ENCODE measurements at places on chromosomes 13 and 19.

GRCh38 chr19:28882818-28883217 is 330.1 kb downstream of the UQCRFS1 start:
- DNase-seq = no peak

GRCh38 chr19:46691104-46691503 is 25.8 kb downstream of the PRKD2 start:
- DNase-seq = no peak

- no peak for DNase-seq
Observed at GRCh38 chr13:49112782-49113525, 107.2 kb upstream of the MLNR start.

- no peak for DNase-seq
Observed at GRCh38 chr19:2983351-2984214, 6.2 kb downstream of the TLE6 start.

- DNase-seq = no peak
Observed at GRCh38 chr19:44939668-44940067, 2.4 kb upstream of the APOC4 start.

- no peak for DNase-seq
Observed at GRCh38 chr13:29567411-29567810, 28.1 kb downstream of the SLC7A1 start.

- DNase-seq = no peak
Observed at GRCh38 chr13:99013951-99014350, 36.1 kb upstream of the DOCK9 start.

GRCh38 chr19:35408284-35409171 is 37.7 kb downstream of the GPR42 start:
- no peak for DNase-seq

DNA sequence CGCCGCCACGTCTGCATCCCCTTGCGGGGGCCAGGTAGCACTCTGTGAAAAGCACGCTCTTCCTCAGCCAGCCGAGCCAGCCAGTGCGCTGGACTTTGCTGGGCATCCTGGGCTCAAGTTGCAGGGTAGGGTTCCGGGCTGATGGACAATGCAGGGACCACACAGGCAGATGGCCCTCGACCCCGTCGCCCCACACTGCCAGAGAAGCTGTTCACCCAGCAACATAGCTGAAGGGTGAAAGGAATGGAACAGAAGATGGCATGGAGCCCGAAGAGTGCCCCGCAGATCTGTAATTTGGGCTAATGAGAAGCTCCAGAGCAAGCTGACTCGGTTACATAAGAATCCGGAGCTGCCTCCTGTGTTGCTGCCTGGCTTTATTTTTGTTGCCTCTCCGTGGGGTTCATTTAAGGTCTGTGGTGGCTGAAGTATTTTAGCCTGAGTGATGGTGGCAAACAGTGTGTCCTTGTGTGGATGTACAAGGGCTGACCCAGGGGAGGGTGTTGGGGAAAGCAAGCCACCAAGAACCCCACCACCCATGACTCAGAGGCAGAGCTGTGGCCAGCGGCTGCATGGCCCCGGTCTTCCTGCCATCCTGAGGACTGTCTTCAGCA is 105.8 kb downstream of the SOX1 start:
- DNase-seq = no peak

DNA sequence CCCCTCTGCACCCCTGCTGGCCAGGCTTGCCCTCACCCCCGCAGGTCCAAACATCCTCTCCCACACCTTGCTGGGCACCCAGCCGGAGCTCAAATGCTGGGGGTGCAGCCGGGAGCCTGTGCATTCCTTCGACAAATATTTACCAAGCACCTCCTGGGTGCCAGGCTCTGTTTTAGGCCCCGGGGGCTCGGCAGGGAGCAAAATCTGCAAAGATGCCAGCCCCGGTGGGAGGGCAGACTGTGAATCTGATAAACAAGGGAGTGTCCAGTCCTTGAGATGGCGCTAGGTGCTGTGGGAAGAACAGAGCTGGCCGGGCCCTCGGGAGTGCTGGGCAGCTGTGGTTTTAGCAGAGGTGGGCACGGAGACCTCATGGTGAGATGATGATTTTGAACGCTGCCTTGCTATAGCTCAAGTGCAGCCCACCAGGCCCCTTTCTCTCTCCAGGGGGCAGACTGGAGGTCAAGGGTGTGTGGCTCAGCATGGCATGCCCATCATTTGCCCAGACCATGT is 10.6 kb downstream of the NFIX start:
- no peak for DNase-seq

- DNase-seq = peak; percentile 57
Observed at GRCh38 chr13:110301606-110302553, 5.1 kb downstream of the COL4A1 start.

DNA sequence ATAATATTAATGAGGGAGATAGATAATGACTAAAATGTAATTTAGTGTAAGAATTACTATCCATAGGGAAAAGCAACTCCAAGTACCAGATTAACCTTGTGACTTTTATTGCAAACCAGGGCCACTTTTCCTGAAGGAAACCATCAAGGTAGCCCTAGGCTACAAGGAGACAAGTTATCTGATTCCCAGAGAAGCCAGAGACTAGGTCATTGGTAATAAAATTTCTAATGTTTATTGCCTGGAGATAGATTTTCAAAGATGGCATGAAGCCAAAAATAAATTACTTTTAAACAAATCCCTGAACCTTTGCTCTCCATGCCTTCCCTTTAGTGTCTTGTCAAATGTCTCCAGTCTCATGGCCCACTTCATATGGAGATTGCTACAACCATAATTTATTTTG is 610.1 kb upstream of the SLC10A2 start:
- DNase-seq = peak; percentile 9

- DNase-seq = no peak
Observed at GRCh38 chr19:41430922-41431321, 3.7 kb upstream of the B3GNT8 start.

DNA sequence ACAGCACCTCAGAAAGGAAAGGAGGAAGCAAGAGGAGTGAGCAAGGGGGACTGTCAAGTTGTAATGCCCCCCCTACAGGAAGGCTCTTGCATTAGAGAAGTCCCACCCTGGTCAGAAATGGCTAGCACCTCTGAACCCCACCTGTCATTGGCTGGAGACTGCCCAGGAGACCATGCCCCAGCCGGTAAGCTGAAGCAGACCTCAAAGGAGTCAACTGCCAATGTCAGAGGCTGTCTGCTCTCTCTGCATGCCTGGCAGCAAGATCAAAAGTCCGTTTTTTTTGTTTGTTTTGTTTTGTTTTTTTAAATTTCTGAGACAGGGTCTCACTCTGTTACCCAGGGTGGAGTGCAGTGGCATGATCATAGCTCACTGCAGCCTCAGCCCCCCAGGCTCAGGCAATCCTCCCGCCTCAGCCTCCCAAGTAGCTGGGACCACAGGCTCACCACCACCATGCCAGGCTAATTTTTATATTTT is 8.1 kb upstream of the BCL3 start:
- DNase-seq = no peak

DNA sequence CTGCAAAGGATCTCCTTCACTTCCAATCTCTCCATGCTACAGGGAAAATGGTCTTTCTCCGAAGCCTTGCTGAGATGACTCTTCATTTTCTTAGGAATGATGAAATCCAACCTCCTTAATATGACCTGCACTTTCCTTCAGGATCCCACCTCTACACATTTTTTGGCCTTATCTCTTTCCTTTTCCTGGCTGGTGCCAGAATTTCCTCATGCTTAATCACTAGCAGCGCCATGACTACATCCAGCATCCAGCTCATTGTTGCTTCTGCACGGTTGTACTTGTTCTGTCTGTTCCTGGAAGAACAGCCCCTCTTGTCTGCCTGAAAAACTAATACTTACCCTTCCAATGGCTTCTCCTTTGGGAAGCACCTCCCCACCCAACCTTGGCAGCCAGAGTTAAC is 68.4 kb downstream of the TEX26 start:
- DNase-seq = no peak

DNA sequence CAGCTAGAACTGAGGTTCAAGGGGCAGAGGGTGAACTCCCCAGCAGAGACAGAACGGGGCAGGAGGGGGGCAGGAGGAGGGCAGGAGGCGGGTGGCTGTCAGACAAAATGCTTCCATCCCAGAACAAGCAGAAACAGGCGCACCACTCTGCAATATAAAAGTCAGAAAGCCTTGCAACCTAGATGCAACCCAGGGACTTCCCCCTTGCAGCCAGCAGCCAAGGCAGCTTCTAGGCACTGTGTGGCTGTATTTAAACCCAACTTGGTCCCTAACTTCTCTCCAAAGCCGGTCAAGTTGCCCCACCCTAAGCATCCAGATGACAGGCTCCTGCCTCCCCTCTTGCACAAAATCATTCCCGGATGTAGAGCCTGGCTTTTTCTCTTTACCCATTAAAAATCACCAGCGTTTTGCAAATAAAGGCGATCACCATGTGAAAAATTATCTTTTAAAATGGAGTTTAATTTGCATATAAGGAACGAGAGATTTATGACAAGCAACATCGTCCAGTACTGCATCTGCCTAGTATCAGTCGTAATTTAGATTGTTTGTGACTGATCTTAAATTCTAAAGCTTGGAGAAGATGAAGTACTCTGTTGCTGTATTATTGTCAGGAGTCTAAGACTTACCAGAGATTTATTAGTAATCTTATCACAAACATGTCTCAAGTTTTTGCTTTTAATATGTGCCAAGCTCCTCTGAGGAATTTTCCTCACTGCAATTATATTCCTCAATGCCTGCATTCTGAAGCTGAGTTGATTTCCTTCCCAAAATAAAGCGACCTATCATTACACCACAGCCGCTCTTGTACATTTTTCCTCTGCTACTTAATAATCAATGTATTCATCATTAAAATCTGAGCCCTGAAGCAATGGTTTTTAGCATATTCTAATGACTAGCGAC is 307.1 kb upstream of the ZNF507 start:
- DNase-seq = no peak

- DNase-seq = no peak
Observed at GRCh38 chr19:15467734-15468214, 3.4 kb upstream of the RASAL3 start.

DNA sequence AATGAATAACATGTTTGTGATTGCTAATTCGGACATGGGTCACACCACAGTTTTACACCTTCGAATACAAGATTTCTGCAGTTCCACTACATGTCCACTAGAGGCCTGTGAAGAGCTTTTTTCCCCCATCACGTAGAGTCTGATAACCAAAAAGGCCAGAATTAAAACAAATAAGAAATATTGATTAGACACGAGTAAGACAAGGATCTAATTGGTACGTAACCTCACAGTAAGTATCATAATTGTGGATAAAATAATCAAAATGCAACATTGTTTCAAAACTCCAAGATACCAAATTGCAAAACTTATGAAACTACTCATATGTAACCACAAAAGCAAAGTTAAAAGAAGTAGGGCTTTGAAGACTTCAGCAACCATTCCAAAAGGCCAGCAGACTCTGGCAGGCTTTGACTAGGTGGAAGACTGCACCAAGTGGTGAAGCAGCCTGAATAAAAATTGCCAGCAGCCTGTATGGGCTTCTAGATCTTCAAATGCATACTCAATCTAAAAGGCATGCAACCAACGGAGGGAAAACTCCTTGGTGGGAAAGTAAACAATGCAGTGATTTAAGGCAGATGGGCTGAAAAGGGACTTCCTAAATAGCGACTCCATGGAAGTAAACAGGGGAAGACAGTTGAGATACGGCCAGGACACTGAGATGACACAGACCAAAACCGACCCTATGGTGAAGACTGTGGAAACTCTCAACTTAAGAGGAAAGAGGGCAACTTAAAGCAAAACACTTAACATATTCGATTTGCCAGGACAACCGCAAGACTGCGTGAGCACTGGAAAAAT is 56.7 kb downstream of the STARD13 start:
- no peak for DNase-seq

DNA sequence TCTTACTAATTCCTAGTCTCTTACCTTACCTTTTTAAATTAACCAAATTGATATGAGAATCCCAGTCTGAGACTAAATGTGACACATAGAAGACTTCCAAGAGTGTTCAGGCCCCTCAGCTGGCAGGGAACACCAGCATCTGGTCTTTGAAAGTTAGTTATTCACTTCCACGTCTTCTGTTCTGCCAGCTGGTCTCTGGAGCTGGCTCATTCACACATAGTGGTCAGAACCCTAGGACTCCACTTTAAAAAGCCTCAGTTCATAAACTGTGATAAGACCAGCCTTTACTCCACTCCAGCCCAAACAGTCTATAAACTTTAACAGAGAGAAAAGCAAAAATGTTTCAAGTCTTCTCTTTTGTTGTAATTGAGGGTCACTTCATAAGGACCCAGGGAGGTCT is 263.0 kb downstream of the DCT start:
- DNase-seq = no peak

DNA sequence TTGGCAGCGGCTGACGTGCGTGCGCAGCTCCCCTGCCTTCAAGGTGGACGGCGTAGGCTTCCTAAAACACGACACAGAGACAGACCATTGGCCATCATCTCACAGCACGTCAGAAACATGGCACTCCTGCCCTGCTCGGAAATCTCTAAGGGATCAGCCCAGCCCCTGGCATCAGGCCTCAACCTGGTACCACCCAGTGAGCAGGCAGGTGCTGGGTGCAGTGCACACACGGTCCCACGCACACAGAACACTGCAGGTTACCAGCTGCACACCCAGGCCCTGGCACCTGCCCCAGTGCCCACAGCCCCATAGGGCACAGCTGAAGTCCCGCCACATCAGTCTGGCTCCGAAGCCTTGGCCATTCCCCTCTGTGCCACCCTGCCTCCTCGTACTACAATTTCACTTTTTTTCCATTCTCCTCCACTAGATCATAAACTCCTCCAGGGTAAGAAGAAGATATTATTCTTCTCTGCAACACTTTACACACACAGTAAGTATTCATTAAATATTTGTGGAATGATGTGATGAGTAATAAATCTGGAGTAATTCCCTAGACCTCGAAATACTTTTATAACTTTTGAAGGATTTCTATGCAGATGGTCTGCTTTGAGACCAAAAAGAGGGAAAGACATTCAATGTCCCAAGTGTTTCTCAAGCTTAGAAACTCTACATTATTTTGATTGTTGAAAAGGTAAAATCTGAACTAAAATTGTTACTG is 156.4 kb downstream of the COL4A1 start:
- DNase-seq = no peak

DNA sequence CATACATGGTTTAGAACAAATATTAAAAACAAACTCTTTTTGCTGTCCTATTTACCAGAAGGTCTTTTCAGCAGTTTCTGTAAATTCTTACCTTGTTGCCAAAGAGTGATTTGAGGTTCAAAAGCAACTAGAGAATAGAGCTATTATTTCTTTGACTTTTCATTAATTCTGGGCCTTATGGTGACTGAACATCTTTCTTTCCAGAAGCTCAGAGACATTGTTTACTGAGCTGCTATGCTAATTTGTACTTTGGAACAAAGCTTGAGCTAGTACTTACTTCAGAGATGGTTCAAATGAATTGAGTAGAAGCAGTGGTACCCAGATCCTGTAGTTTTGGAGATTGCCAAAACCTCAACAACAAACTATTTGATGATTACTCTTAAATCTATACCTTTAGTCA is 331.2 kb downstream of the SPRY2 start:
- DNase-seq = no peak

Data from HTR-8/SVneo (cell line).